Right kidney (tissue), 9 donors: ENCODE measurements at places on chromosomes 3 and 15.
A peak's percentile ranks its signal among the peaks of the same experiment; 100 is the strongest.

DNA sequence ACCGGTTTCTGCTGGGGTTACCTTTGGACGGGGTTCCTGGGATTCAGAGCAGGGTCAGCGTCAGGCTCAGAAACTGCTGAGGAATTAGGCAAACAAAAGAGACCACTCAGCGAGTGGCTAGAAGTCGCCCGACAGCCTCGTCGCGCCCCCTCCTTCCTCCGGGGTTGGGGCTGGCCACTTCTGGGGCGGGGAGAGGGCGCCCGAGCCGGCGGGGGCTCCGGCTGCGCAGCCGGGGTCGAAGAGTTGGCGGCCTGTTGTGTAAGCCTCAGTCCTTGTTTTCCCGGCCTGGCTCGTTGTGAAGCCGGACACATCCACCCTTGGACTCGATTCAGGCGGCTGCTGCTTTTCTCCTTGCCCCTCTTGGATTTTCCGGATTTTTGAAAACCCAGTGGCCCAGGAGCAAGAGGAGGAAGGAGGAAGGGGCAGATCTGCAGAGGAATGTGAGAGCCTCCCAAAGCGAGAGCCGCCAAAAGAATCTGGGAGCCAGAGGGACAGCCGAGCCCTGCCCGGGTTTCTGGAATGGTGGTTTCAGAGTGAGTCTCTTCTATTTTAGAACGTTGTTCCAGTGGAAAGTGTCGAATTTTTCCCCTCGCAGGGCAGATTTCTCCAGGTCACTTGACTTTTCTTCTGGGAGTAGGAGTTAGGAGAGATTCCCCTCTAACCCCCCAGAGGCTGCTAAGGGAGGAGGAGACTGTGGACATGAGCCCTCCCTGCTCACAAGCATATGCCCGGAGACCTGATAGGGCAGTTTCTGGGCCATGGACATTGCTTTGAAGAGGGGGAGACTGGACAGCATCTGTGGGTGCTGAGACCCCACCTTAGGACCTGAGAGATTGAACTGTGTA lies 666 bp downstream of the SNX33 start:
- no peak for DNase-seq

DNA sequence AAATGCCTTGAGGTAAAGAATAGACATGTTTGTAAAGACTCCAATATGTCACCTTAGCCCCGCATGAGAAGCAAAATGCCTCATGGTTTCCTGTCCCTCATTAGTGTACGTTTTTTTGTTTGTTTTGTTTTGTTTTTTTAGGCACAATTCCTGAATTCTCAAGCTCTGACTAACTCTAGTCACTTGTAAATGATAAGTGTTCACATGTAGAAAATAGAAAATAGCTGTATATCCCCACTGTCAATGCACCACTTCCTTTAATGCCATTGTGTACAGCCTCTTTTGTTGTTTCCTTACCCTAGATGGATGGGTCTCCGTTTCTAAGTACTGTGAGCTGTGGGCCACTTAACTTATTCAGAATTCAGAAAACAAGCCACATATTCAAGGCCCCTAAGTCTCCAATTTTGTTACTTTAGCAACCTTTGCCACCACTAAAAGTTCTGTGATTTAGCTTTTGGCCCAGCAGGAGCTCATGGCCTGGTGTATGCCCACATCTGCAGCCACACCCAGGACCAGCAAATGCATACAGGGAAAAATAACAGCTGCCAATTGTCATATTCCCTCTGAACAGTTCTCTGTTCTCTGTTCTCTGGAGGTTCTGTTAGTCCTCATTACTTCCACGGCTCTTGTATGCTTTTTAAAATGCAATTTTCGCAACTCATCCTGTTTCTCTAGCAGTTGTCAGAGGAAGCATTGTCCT lies 655.5 kb downstream of the GBE1 start:
- DNase-seq: no peak

GRCh38 chr15:78257681-78258080 lies 6.7 kb upstream of the DNAJA4 start:
- no peak for DNase-seq

GRCh38 chr15:92429378-92430068 lies 35.8 kb downstream of the ST8SIA2 start:
- no peak for DNase-seq

GRCh38 chr3:170815340-170815739 lies 54.7 kb downstream of the RPL22L1 start:
- no peak for DNase-seq

GRCh38 chr15:59124261-59124660 lies 19.3 kb downstream of the CCNB2 start:
- no peak for DNase-seq

DNA sequence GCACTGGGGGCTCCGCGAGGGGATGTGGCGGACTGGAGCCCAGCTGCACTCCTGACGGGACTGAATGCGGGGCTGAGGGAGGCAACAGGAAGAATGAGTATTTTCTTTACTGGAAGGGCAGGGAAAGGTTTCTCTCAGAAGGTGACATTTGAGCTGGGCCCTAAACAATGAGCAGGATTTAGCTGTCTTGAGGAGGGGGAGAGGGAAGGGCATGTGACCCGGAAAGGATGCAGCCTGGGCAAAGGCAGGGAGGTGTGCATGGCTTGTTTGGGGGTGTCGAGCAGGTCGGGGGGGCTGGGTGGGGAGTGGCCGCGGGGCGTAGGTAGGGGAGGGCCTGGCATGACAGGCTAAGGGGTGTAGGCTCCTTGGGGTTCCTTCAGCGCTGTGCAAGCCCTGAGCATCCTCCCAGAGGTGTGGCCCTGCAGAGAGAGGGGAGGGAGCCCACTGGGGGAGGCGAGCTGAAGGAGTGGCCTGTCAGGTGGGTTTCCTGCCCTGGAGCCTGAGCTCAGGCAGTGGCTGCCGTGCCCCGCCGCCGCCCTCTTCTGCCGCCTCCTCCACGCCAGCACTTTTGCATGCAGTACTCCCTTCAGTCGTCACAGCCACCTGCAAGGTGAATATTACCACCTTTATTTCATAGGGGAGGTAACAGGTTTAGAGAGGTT lies 17.2 kb upstream of the ANKDD1A start:
- DNase-seq: no peak

DNA sequence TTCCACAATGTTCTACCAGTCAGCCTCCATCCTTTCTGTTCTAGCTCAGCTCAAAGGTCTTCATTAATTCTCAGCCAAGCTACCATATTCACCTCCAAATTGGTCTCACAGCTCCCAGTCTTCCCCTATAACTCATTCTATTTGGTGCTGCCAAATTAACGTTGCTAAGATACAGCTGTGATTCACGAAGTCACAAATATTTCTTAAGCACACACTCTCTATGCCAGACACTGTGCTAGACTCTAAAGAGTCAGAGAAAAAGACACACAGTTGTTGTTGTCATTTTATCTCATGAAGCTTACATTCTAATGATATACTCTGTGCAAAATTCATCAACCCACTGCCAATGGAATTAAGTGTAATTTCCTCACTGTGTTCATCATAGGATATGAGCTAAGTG lies 102.8 kb downstream of the FRMD5 start:
- no peak for DNase-seq

DNA sequence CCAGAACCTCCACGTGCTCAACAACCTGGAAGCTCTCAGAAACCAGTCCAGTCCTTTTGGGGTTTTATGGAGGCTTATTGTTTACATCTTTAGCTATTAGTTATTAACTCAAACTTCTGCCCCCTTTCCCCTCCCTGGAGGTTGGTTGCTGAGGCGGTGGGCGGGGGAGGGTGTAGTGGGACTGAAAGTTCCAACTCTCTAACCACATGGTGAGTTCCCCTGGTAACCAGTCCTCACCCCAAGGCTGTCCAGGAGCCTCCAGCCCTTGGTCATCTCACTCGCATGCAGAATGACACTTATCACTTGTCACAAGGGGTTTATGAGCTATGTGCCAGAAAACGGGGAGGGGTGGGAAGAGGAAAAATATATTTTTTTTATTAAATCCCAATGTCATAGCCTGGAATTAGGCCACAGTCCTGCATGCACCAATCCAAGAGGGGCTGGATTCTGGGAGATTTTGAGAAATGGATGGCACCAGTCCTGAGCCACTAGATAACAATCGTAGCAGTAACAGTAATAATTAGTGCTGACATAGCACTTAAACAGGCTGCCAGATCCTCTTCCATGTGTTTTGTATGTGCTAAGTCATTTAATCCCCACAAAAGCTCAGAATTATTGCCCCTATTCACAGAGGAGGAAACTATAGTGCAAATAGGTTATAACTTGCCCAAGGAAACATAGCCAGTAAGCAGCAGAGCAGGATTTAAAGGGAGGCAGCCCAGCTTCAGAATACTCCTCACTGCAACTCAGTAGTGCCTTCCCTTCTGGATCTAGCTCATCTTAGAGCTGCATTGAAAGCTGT lies 85.7 kb downstream of the CRYGS start:
- no peak for DNase-seq

- DNase-seq: no peak
Measured at GRCh38 chr15:55619783-55620182, 31.6 kb upstream of the PYGO1 start.

DNA sequence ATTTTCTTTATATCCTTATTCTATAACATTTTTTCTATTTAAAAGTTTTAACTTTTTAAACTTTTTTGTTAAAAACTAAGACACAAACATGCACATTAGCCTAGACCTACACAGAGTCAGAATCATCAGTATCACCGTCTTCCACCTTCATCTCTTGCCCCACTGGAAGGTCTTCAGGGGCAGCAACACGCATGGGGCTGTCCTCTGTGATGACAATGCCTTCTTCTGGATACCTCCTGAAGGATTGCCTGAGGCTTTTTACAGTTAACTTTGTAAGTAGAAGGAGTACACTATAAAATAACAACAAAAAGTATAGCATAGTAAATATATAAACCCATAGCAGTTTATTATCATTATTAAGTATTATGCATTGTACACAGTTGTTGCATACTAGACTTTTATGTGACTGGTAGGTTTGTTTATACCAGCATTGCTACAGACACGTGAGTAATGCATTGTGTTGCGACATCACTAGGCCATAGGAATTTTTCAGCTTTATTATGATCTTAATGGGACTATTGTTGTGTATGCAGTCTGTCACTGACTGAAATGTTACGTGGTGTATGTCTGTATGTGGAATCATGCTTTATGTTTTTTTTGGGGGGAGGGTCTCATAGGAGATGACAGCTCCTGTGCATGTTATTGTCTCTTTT lies 18.2 kb downstream of the ATP1B3 start:
- no peak for DNase-seq

- no peak for DNase-seq
Measured at GRCh38 chr15:69653306-69653705, 200.7 kb downstream of the RPLP1 start.

DNA sequence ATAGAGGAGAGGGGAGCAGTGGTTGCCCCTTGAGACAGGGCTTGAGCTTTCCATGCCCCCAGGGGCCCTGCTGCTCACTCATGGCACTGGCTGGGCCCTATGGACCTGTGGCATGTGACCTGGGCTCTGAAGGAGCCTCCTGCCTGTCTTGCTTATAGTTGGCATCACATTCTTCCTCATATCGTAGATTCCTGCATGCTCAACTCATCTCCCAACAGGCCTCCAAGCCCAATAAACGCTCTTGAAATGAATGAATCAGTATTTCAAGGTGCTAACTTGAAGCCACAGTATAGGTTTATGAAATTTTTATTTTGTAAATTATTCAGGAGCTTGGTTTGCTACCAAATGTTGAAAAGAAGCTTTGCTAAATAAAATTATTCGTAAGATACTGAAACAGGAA lies 93.3 kb upstream of the SLC7A14 start:
- no peak for DNase-seq

DNA sequence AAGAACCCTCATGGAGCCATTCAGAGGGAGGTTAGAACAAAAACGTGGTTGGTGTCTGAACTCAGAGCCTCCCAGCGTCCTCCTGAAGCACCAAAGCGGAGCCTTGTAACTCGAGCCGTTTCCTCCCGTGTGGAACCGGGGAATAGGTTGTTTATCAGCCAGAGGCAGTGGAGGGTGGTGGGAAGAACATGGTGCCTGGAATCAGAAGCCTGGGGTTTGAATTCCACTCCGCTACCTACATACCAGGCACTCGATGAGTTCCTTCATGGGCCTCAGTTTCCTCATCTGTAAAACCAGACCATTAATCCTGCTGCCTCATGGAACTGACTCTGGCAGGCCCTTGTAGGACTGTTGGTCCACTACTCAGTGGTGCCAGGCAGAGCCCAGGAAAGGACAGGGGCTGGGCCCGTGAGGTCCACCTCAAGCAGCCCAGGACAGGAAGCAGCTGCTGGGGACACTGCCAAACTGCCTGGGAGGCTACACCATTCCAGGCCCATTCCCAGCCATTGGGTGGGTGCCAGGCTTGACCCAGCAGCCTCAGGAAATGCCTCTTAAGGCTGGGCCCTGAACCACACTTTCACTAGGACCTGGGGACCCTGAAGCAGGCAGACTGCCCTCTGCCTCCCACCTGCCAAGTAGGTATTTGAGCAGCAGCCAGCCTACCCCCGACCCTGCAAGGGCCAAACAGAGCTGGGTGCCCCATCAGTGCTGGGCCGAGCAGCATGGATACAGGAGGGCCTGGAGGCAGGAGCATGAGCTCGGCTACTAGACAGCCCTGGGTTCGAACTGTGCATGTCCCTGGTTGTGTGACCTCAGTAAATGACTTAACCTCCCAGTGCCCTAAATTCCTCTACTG lies 33.4 kb downstream of the PRKCD start:
- peak; percentile 49 for DNase-seq

DNA sequence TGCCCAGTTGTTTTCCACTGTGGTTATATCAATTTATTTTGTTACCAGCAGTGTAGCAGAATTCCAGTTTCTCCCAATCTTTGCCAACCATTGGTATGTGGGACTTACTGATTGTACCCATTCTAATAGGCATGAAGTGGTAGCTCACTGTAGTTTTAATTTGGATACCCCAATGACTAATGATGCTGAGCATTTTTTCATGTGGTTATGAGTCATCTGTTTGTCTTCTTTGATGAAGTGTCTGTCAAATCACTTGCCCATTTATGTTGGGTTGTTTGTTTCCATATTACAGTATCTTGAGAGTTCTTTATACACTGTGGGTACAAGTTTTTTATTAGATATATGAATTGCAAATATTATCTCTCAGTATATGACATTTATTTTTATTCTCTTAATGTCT lies 644.3 kb downstream of the NR2F2 start:
- no peak for DNase-seq

DNA sequence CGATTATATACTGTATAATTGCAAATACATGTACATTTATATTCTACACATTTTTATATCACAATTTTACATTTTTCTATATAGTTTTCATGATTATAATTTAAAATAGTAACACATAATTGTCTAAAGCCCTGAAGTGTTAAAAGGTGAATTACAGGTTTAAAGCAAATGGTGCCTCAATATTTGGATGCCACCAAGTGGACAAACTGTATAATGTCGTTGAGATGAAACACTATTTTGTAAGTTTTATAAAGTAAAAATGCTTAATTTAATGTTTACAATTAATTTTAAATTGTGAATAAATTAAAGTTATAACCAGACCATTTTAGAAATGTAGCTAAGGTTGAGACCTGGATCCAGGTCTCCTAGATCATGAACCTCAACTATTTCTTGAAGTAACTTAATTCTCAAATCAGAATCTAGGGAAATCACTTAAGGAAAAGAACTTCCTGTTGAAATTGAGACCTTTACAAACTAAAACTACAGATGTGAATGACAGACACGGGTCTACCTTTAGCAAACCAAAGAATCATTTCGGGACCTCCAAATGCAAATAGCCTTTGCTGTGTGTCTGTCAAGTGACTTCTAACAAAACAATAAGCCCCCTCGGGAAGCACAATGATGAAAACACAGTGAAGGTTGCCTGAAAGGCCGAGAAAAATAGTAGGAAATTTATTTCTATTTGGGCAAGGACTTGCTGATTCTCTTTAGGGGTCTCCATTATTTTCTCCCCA lies 37.8 kb downstream of the EHHADH start:
- DNase-seq: peak; percentile 16
